ENCODE measurements at places on chromosomes 12 and 14.
A peak's percentile ranks its signal among the peaks of the same experiment; 100 is the strongest.

DNA sequence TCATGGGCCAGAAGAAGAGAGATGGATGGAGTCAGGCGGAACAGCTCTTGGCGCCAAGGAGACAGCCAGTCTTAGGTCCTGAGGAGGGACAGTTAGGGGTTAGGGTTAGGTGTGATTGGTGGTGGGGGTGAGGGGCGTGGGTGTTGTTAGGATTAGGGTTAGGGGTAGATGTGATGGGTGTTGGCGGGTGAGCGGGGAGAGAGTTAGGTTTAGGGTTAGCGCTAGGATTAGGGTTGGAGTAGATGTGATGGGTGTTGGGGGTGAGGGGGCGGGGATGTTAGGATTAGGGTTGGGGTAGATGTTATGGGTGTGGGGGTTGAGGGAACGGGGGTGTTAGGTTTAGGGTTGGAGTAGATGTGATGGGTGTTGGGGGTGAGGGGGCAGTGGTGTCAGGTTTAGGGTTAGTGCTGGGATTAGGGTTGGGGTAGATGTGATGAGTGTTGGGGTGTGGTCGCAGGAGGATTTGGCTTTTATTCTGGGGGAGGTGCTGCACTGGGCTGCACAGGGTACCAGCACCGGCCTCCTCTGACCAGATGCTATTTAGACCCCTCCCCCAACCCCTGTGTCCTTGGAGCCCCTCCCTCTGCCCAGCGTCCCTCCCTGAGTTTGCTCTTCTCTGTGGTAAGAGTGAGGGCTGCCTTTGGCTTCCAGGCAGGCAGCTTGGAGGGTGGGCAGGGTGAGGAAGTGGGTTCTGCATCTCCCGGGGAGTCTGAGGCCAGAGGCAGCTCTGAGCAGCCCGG, 35.6 kb upstream of the FBRSL1 start:
- H3K27me3 ChIP-seq: no peaks in the 10 kb centered on the region
- H3K4me1 ChIP-seq: no peaks in the 10 kb centered on the region
- H3K4me3 ChIP-seq: no peak overlapping the region
- no peaks in the 10 kb centered on the region for H3K36me3 ChIP-seq
- DNase-seq: no peak
- H3K27ac ChIP-seq: no peak overlapping the region

- H3K27ac ChIP-seq: no peak overlapping the region
- H3K4me3 ChIP-seq: no peak overlapping the region
- no peaks in the 10 kb centered on the region for H3K27me3 ChIP-seq
- no peaks in the 10 kb centered on the region for H3K4me1 ChIP-seq
Observed at GRCh38 chr14:63504648-63505047, 38.5 kb downstream of the PPP2R5E start.

GRCh38 chr12:50309950-50310349, 26.6 kb upstream of the LIMA1 start:
- DNase-seq: no peak
- H3K4me1 ChIP-seq: no peaks in the 10 kb centered on the region
- no peaks in the 10 kb centered on the region for H3K27me3 ChIP-seq
- H3K27ac ChIP-seq: no peak overlapping the region
- H3K4me3 ChIP-seq: no peak overlapping the region
- H3K36me3 ChIP-seq: no peaks in the 10 kb centered on the region

DNA sequence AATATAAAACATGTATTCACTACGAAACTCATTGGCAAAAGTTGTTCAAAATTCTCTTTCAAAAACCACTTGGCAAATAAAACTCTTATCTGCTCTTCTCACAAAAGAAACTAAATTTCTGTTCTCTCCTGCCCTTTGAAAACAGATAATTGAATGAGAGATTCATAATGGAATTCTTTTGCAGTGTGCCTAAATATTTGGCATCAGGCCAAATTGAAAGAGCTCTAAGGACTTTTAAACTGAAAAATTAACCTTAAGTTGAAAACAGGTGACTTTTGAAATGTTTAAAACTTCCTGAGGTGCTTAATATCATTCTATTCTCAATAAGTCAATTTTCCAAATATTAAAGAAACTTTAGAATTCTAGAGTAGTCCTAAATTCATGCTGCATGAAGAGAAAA, 136.4 kb downstream of the FSCB start:
- no peak for DNase-seq
- no peaks in the 10 kb centered on the region for H3K36me3 ChIP-seq
- no peak overlapping the region for H3K4me3 ChIP-seq
- H3K4me1 ChIP-seq: no peaks in the 10 kb centered on the region
- H3K27ac ChIP-seq: no peak overlapping the region
- H3K27me3 ChIP-seq: no peaks in the 10 kb centered on the region

GRCh38 chr12:24550609-24551008, 398.3 kb downstream of the BCAT1 start:
- H3K27me3 ChIP-seq: no peaks in the 10 kb centered on the region
- H3K36me3 ChIP-seq: no peaks in the 10 kb centered on the region
- no peak overlapping the region for H3K4me3 ChIP-seq
- H3K4me1 ChIP-seq: no peaks in the 10 kb centered on the region
- no peak for DNase-seq
- no peak overlapping the region for H3K27ac ChIP-seq

- no peaks in the 10 kb centered on the region for H3K27me3 ChIP-seq
- H3K4me3 ChIP-seq: no peak overlapping the region
- no peaks in the 10 kb centered on the region for H3K4me1 ChIP-seq
- DNase-seq: no peak
- H3K36me3 ChIP-seq: no peaks in the 10 kb centered on the region
Observed at GRCh38 chr14:51726166-51726899, 74.6 kb downstream of the FRMD6 start.

DNA sequence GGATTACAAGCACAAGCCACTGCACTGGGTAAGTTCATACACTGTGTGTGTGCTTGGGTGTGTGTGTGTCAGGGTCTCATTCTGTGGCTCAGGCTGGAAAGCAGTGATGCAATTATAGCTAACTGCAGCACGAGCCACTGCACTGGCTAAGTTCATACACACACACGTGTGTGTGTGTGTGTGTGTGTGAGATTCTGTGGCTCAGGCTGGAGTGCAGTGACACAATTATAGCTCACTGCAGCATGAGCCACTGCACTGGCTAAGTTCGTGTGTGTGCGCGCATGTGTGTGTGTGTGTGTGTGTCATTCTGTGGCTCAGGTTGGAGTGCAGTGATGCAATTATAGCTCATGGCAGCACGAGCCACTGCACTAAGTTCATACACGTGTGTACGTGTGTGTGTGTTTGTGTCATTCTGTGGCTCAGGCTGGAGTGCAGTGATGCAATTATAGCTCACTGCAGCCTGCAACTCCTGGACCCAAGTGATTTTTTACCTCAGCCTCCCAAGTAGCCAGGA, 85.4 kb downstream of the HECTD1 start:
- peaks cover 5% of the 10 kb centered on the region for H3K36me3 ChIP-seq
- no peaks in the 10 kb centered on the region for H3K4me1 ChIP-seq
- no peak overlapping the region for H3K27ac ChIP-seq
- no peak for DNase-seq

DNA sequence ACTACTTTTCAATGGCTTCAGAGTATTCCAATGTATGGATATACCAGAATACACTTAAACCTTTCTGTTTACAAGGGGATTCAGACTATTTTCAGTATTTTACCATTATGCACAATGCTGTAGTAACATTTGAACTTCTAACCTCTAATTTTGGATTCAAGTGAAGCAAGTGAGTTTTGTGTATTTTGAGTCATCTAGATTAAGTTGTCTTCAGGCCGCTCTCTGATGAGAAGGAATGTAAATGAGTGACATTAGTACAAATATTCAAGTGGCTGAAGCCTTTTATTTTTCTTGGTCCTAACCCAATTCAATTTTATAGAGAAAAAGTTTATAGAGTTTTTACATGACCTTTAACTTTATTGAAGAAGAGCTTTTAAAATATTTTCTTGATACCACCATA, 125.6 kb downstream of the PDE3A start:
- H3K4me1 ChIP-seq: no peaks in the 10 kb centered on the region
- H3K4me3 ChIP-seq: no peak overlapping the region
- no peak for DNase-seq
- H3K27me3 ChIP-seq: no peaks in the 10 kb centered on the region
- H3K36me3 ChIP-seq: no peaks in the 10 kb centered on the region

DNA sequence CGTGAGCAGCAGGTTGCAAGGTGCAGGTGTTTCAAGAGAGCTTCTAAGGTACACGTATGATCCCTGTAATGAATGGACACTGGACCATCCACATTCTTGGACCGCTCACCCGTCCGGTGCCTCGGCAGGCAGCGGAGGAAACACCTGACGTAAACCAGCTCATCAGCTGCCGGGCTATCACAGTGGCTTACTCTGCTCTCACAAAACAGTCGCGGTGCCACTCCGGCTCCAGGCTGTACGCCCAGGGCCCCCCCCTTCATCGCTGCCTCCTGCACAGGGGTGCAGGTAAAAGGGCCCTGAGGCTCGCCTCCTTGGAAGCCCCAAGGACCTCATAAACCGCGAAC, 436 bp downstream of the VPS33A start:
- H3K27me3 ChIP-seq: no peaks in the 10 kb centered on the region
- H3K36me3 ChIP-seq: peaks cover 4% of the 10 kb centered on the region
- peak overlapping the region; percentile 78 for H3K27ac ChIP-seq
- no peaks in the 10 kb centered on the region for H3K4me1 ChIP-seq
- DNase-seq: peak; percentile 27
- H3K4me3 ChIP-seq: peak overlapping the region; percentile 65

- peaks cover 6% of the 10 kb centered on the region for H3K4me1 ChIP-seq
- no peaks in the 10 kb centered on the region for H3K27me3 ChIP-seq
- H3K4me3 ChIP-seq: no peak overlapping the region
- peak; percentile 22 for DNase-seq
- H3K36me3 ChIP-seq: no peaks in the 10 kb centered on the region
Observed at GRCh38 chr14:69719501-69719951, 47.4 kb upstream of the SRSF5 start.

GRCh38 chr14:77622366-77622961, 6.0 kb upstream of the SPTLC2 start:
- no peak overlapping the region for H3K27ac ChIP-seq
- H3K4me3 ChIP-seq: no peak overlapping the region
- DNase-seq: no peak
- no peaks in the 10 kb centered on the region for H3K27me3 ChIP-seq
- no peaks in the 10 kb centered on the region for H3K4me1 ChIP-seq

DNA sequence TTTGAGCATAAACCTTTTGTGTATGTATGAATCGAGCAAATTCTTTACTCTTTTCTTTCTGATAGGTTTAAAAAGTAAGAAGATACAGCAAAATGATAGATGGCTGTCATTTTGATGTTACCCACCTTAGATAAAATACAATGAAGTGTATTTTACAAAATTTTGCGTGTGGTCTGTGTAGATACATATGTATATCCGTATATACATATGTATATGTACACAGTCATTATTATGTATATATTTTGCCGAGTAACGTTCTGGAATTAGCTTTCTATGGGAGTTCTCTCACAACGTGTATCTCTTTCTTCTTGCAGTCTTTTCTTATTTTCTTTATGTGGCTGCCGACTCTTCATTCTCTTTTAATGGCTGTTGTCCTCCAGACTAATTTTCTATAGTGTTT, 32.4 kb upstream of the CHPT1 start:
- no peaks in the 10 kb centered on the region for H3K27me3 ChIP-seq
- no peak overlapping the region for H3K4me3 ChIP-seq
- H3K4me1 ChIP-seq: no peaks in the 10 kb centered on the region
- no peak overlapping the region for H3K27ac ChIP-seq

- no peaks in the 10 kb centered on the region for H3K27me3 ChIP-seq
- no peak overlapping the region for H3K4me3 ChIP-seq
- H3K4me1 ChIP-seq: no peaks in the 10 kb centered on the region
- no peak overlapping the region for H3K27ac ChIP-seq
Observed at GRCh38 chr14:34050606-34051005, 99.7 kb upstream of the EGLN3 start.

- no peak overlapping the region for H3K4me3 ChIP-seq
- H3K27me3 ChIP-seq: no peaks in the 10 kb centered on the region
- H3K36me3 ChIP-seq: no peaks in the 10 kb centered on the region
- H3K4me1 ChIP-seq: no peaks in the 10 kb centered on the region
- no peak overlapping the region for H3K27ac ChIP-seq
Observed at GRCh38 chr14:24130717-24131548, 474 bp downstream of the FITM1 start.

DNA sequence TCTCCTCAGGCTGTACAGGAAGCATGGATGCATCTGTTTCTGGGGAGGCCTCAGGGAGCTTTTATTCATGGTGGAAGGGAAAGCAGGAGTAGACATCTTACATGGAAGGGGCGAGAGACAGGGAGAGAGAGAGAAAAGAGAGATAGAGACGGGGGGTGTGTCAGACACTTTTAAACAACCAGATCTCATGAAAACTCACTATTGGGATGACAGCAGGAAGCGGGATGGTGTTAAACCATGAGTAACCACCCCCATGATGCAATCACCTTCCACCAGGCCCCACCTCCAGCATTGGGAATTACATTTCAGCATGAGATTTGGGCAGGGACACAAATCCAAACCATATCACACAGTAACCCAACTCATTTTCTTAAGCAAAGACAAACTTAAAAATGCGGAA, 110.0 kb upstream of the EEA1 start:
- H3K27me3 ChIP-seq: no peaks in the 10 kb centered on the region
- no peaks in the 10 kb centered on the region for H3K4me1 ChIP-seq
- no peak for DNase-seq
- H3K27ac ChIP-seq: no peak overlapping the region

DNA sequence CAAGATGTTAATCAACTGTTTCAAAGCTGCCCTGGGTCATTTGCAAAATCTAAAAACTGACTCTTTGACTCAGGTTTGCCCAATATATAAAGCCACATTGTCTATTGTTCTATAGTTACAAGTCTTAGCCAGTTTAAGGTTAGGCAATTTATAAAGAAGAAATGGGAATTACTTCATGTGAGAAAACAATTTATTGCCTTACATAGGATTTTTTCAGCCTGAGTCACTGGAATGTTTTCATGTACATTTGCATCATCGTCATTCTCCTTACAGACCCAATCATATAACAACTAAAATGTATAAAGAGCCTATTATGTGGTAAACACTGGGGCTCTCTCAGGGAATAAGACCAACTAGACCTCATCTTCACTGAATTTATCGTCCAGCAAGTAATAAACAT, 100.3 kb upstream of the PLEKHG7 start:
- H3K4me1 ChIP-seq: no peaks in the 10 kb centered on the region
- no peak overlapping the region for H3K27ac ChIP-seq
- no peak for DNase-seq

GRCh38 chr14:61593330-61593729, 102.0 kb upstream of the HIF1A start:
- no peaks in the 10 kb centered on the region for H3K36me3 ChIP-seq
- no peaks in the 10 kb centered on the region for H3K4me1 ChIP-seq
- no peak overlapping the region for H3K27ac ChIP-seq
- no peak overlapping the region for H3K4me3 ChIP-seq
- no peak for DNase-seq
- no peaks in the 10 kb centered on the region for H3K27me3 ChIP-seq

DNA sequence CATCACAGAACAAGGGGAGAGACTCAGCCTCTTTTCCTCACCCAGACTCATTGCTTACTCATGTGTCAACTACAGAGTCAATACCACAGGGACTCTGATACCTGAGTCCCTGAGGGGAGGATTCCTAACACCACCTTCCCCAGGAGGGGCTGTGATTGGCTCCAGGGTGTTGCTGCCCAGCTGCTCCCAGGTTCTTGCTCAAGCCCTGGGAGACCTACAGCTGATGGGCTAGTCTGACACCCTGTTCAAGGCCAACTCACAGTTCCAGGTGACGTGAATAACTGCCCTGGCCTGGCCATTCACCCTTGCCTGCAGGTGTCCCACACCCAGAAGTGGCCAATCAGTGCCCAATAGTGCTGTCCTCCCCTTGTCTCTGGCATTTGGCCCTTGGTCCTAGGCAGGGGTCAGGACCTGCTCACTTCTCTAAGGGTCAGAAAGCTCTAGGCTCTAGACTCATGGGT, 8.6 kb downstream of the SPRYD4 start:
- H3K4me1 ChIP-seq: no peaks in the 10 kb centered on the region
- H3K27me3 ChIP-seq: no peaks in the 10 kb centered on the region
- DNase-seq: no peak
- H3K27ac ChIP-seq: no peak overlapping the region
- no peaks in the 10 kb centered on the region for H3K36me3 ChIP-seq
